ENCODE measurements at places on chromosomes 2 and 18.
A peak's percentile ranks its signal among the peaks of the same experiment; 100 is the strongest.

DNA sequence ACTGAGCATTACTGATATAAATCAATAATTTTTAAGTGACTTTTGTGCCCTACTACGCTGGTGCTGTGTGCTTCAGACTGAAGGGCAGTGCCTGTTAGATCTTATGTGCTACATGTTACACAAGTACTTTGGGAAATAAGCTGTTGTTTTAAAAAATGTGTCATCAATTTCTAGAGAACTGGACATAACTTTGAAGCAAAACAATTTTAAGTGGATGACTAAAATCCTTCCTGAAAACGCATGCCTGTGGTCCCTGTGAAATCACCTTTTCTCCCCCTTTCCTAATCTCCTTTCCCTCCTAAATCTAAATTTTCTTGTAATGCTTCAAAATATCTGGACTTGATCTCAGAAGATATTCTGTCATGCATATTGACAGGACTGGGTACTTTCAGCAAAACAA is 7.1 kb upstream of the IL1RL1 start:
- no peak for DNase-seq

DNA sequence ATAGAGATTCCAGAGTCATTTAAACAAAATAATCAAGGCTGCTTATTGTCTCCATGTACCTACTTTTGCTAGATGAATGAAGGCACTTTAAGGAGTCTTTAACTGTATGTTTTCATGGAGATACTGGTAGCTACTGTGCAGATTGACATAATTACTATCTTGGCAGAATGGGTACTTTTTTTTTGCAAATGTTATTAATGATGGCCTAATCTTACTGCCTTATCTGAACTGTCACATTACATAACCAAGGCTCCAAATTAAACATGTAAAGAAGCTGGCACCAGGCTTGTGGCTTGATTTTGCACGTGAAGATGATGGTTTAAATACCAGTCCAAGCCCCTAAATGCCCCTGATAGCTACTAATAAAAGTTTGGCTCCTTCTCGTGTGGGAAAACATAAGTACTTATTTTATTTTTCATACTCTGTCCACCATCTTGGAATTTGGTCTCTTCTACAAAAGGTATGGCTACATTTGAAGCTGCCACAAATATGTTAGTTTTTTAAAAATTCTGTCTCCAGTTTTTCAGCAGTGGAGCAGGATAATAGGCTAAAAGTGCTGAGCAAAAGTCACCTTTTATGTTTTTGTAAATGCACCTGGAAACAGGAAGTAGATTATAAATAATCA is 4.1 kb downstream of the TRIB2 start:
- no peak for DNase-seq

GRCh38 chr18:23565916-23566547 is 20.3 kb downstream of the NPC1 start:
- DNase-seq = no peak

DNA sequence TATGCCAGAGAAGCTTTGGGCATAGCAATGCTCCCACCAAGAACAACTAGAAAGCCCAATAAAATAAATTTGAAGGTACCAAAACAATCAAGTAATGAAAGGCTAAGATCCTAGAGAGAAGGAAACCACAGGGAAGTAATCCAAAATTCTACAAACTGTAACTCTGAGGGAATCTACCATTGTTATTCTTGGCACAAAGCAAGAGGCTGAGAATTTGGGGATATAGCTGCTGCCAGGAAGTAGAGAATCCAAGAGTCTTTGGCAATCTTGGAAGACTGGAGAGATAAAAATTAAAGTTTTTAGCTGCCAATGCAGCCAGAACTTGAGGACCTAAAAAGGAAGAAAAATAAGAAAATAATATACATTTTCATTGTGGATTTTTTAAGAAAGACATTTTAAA is 68.5 kb downstream of the PIGN start:
- no peak for DNase-seq

- DNase-seq = peak; percentile 56
Measured at GRCh38 chr2:100978582-100979191, 23.4 kb upstream of the RPL31 start.

DNA sequence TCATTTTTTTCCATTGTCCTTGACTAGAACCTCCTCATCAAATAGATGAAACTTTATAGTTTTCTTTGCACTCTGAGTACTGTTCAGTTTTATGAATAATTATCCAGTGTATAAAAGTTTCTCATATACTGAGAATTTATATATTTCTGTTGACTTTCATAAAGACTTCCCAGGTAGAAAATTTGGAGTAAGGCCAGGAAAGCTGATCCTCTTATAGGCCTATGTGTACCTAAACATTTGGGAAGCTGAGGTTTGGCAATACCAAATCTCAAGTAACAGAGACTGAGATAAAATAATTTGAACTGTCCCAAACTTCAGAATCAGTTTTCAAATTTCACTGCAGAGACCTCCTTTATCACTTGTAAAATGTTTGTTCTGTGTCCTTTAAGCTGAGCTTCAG is 43.4 kb downstream of the CCDC102B start:
- no peak for DNase-seq

- DNase-seq = no peak
Measured at GRCh38 chr2:187511356-187512315, 42.6 kb downstream of the TFPI start.

DNA sequence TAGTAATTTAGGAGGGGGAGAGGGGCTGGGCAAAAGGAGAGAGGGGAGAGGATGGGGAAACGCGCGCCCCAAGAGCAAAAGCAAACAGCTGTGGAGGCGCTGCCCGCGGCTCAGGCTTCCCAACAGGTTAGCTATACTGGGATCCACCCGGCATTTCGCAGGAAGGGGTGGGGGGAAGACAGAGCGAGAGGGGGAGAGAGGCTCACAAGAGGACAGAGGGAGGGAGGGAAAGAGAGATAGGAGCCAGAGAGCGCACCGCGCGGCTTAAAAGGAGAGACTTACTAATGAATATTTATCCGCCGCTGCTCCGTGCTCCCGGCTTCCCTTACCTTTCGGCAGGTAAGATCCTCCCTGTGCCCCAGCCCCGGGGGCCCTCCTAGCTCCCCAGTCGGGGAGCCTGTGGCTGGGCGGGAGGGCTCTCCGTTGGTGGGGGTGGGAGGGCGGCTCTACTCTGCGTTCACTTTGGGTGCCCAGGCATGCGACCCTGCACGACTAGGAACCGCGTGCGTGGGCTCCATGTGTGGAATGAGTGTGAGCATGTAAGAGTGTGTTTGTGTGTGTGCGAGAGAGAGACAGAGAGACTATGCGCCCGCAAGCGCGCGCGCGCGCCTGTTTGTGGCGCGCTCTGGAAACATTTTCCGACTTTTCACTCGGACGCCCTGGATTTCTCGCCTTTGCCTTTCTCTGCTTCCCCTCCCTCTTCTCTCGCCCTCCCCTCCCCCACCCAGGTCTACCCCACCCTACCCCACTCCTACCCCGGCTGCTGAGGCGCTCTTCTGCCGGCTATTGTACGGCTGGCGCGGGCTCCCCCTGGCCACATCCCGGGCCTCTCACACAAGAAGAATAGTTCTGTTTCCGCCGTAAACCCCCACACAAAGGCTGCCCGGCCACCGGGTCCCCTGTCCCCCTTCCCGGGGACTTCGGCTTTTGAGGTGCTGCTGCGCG is 7.2 kb upstream of the SIX3 start:
- peak; percentile 30 for DNase-seq

GRCh38 chr2:199452260-199452990 is 5.3 kb downstream of the SATB2 start:
- DNase-seq = no peak

DNA sequence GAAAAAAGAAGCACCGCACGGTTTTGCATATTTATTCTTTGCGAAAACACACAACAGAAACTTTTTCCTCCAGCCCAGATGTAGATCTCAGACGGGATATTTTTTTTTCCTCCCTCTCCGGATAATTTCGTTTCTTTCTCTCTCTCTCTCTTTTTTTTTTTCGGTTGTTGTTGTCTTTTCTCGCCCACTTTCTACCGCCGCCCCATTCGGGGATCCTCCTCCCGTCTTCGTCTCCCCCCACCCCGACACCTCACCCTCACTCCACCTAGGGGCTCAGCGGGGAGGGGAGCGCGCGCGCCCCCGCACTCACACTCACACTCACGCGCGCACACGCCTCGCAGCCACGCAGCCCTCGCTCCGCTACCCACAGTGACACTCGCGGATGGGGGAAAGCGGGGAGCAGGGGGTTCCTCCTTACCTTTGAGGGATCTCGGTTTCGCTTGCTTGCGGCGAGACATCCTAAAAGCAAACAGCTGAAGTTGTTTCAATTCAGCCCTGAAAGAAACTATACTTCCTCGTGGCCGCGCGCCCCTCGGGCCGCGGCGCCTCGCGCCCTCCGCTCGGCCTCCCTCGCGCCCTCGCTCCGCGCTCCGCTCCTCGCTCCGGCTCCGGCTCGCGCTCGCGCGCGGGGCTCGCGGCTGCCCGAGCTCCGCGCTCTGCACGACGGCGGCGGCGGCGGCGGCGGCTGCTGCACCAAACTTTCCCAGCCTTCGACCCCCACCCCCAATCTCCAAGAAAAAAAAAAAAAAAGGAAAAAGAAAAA is 1.3 kb downstream of the ZNF521 start:
- peak; percentile 59 for DNase-seq

- no peak for DNase-seq
Measured at GRCh38 chr18:70319187-70319586, 30.3 kb downstream of the SOCS6 start.

DNA sequence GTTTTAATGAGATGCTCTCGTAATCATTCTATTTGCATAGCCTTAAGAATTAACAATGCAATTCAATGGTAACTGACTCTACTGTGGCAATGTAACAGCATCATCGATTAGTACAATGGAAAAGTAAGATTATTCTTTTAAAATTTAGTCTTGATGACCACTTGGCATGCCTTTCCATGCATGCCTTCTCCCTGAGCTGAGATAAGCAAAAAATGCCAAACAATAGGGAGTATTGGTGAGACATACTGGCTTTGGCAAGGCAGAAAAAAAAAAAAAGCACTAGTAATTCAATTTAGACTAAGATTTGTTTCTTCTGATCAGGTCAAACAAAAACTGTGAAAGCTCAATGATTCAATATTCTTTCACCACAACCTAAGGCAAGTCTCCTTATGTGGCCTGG is 110.8 kb upstream of the TRIB2 start:
- no peak for DNase-seq

DNA sequence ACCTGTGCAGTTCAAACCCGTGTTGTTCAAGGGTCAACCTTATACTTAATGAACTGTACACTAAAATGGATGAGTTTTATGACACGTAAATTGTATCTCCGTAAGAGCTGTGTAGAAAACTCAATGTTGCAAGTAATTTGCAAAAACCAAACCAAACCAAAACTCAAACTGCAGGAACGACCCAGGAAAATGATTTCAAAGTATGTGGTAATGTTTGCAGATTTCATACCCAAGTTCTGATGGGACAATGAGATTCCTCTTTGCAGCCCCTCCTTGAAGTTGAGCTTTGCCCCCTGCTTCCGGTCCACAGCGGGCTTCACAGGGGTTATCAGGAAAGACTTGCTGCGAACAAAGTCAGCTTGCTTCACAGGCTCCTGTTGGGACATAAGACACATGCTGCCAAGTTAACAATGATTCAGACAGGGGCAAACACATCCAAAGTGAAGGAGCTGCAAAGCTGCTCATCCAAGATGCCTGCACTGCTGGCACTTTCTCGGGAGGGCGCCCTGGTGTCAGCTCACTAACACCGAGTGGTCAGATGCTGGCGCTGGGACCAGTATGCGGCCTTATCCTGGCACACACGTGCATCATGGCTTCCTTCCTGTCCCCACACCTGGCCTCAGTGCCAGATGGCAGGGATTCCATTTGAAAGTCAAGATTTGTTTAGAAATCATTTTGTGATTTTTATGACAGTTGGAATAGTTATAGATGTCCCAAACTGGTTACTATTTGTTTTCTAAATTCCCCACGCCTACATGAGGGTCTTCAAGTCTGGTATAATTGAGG is 65.2 kb upstream of the MGAT4A start:
- no peak for DNase-seq
